ENCODE measurements at places on chromosomes 3 and 15. TPM values are rescaled to one million over a fixed set of nuclear protein-coding genes. Genes with fewer than 3 reads are reported as not detected.

- H3K4me3 ChIP-seq: no peak overlapping the region
- H3K27me3 ChIP-seq: peaks cover 6% of the 10 kb centered on the region
- H3K27ac ChIP-seq: no peak overlapping the region
- H3K4me1 ChIP-seq: no peaks in the 10 kb centered on the region
- no peak for DNase-seq
Observed at GRCh38 chr3:141129541-141130011, 78.4 kb downstream of the SPSB4 start.

DNA sequence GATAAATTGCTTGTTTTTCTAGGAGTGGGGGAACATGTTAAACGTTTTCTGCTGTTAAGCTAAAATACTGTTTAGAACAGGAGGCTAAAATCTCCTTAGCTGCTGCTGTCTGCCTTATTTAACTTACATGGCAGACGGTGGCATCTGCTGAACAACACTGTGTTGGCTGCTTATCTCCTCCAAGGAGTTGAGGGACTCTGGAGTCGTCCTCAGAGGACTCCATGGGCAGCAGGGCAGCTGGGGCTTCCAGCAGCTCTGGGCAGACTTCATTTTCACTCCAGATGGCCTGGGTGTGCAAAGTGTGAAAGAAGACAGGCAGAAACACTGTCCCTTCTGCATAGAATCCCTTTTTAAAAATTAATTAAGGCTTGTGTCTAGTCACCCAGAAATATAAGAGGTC, 52.9 kb upstream of the NUDT16 start:
- H3K36me3 ChIP-seq: no peaks in the 10 kb centered on the region
- no peak overlapping the region for H3K27ac ChIP-seq
- peaks cover 3% of the 10 kb centered on the region for H3K4me1 ChIP-seq
- no peak overlapping the region for H3K4me3 ChIP-seq

DNA sequence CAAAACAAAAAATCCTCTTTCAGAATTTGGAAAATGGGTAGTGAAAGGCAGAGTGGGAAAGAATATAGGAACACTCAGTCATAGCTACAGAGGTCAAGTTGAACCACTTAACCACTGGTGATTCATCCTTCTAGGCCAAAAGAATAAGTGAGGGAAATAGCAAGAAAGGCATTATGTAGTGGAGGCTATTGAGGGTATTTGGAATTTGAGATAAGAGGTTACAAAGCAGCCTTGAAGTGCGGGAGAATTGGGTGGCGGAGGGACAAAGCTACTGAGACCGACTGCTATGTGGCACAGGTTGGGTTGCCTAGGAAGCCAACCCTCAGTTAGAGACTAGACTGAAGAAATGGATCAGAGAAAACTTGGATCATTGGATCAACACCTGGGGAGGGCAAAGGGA, 109.5 kb downstream of the SYNPR start:
- no peak overlapping the region for H3K27ac ChIP-seq
- H3K4me1 ChIP-seq: no peaks in the 10 kb centered on the region
- H3K36me3 ChIP-seq: no peaks in the 10 kb centered on the region
- H3K4me3 ChIP-seq: no peak overlapping the region
- H3K27me3 ChIP-seq: no peaks in the 10 kb centered on the region
- DNase-seq: peak; percentile 5

- H3K36me3 ChIP-seq: no peaks in the 10 kb centered on the region
- no peak overlapping the region for H3K27ac ChIP-seq
- no peak for DNase-seq
- no peak overlapping the region for H3K4me3 ChIP-seq
- peaks cover 16% of the 10 kb centered on the region for H3K4me1 ChIP-seq
Observed at GRCh38 chr15:62998262-62998890, 44.2 kb upstream of the TPM1 start.

ZCWPW2 gene
- total RNA-seq: not detected

- no peak overlapping the region for H3K27ac ChIP-seq
- no peaks in the 10 kb centered on the region for H3K4me1 ChIP-seq
- no peak for DNase-seq
- no peaks in the 10 kb centered on the region for H3K27me3 ChIP-seq
Observed at GRCh38 chr3:83034806-83035703, 1273.6 kb upstream of the GBE1 start.

ALG1L2 gene
- not detected for total RNA-seq

- H3K4me3 ChIP-seq: no peak overlapping the region
- H3K36me3 ChIP-seq: no peaks in the 10 kb centered on the region
- H3K4me1 ChIP-seq: 0 out of 2 replicates have a peak, but pooled peaks cover under 1% of the 10 kb centered on the region
- no peaks in the 10 kb centered on the region for H3K27me3 ChIP-seq
- H3K27ac ChIP-seq: no peak overlapping the region
Observed at GRCh38 chr3:146974001-146974400, 368.9 kb upstream of the PLSCR5 start.

DNA sequence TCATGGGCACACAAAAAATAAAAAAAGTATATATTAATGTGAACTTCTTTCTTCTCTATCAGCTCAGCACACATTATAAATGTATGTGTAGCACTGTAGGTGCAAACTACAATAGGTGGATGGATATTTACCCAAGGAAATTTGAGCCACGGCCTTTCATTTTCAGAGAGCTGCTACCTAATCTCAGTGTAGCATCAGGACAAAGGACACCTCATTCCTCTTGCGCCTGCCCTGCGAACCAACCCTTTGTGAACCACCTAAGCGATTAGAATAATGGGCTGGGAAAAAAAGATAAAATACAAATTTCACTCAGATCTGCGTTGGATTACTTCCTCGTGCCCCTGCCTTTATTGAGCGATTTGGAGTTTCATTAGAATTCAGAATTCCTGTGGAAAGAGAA, 263.2 kb downstream of the NR2F2 start:
- no peaks in the 10 kb centered on the region for H3K4me1 ChIP-seq
- no peak overlapping the region for H3K4me3 ChIP-seq
- H3K36me3 ChIP-seq: no peaks in the 10 kb centered on the region
- DNase-seq: peak; percentile 7
- H3K27me3 ChIP-seq: peaks cover 51% of the 10 kb centered on the region
- H3K27ac ChIP-seq: no peak overlapping the region

ZNF501 gene
- total RNA-seq: not detected

- H3K4me1 ChIP-seq: peaks cover 18% of the 10 kb centered on the region
- no peak overlapping the region for H3K4me3 ChIP-seq
- no peak for DNase-seq
- no peaks in the 10 kb centered on the region for H3K36me3 ChIP-seq
- H3K27me3 ChIP-seq: no peaks in the 10 kb centered on the region
- no peak overlapping the region for H3K27ac ChIP-seq
Observed at GRCh38 chr15:66865622-66866611, 163.9 kb downstream of the SMAD6 start.

- H3K27me3 ChIP-seq: no peaks in the 10 kb centered on the region
- no peak overlapping the region for H3K27ac ChIP-seq
- no peak for DNase-seq
- H3K4me1 ChIP-seq: peaks cover 10% of the 10 kb centered on the region
- H3K36me3 ChIP-seq: no peaks in the 10 kb centered on the region
Observed at GRCh38 chr3:59321881-59322540, 272.2 kb upstream of the CFAP20DC start.

SPATA12 gene
- total RNA-seq: 0.47 TPM

DNA sequence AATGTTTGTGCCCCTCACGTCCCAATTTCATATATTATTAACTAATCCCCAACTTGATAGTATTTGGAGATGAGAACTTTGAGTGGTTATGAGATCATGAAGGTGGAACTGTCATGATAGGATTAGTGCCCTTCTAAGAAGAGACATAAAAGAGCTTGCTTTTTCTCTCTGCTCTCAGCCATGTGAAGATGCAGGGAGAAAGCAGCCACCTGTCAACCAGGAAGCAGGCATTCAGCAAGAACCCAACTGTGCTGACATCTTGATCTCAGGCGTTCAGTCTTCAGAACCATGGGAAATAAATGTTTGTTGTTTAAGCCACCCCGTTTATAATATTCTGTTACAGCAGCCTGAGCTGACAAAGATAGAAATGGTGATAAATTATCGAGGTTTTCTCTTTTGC, 278.7 kb upstream of the KCNMB2 start:
- no peak overlapping the region for H3K27ac ChIP-seq
- no peaks in the 10 kb centered on the region for H3K4me1 ChIP-seq
- no peaks in the 10 kb centered on the region for H3K27me3 ChIP-seq
- no peaks in the 10 kb centered on the region for H3K36me3 ChIP-seq
- H3K4me3 ChIP-seq: no peak overlapping the region
- no peak for DNase-seq

GRCh38 chr3:32340039-32340438, 51.6 kb upstream of the CMTM7 start:
- DNase-seq: peak; percentile 74
- no peaks in the 10 kb centered on the region for H3K4me1 ChIP-seq
- no peaks in the 10 kb centered on the region for H3K27me3 ChIP-seq
- no peak overlapping the region for H3K27ac ChIP-seq
- H3K36me3 ChIP-seq: no peaks in the 10 kb centered on the region

MLH1 gene
- 79.7 TPM for total RNA-seq

DNA sequence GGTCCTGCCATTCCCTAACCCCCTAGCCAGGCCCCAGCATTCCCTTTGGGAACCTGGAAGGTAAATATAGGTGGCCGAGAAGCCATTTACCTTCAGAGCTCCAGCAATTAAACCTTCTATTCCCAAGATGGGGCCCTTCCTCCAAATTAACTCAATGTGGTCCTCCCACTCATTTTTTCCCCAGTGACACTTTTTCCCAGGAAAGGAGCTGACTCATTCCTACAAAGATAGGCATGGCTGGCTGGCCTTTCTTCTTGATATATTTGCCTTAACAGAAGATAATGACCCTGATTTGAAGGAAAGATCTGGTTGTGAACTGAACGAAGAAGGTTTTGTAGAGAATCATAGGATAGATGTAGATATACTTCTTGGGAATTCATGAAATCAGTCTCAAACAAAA, 279.0 kb upstream of the VEPH1 start:
- DNase-seq: peak; percentile 13
- no peaks in the 10 kb centered on the region for H3K36me3 ChIP-seq
- no peaks in the 10 kb centered on the region for H3K27me3 ChIP-seq
- no peak overlapping the region for H3K4me3 ChIP-seq

DNA sequence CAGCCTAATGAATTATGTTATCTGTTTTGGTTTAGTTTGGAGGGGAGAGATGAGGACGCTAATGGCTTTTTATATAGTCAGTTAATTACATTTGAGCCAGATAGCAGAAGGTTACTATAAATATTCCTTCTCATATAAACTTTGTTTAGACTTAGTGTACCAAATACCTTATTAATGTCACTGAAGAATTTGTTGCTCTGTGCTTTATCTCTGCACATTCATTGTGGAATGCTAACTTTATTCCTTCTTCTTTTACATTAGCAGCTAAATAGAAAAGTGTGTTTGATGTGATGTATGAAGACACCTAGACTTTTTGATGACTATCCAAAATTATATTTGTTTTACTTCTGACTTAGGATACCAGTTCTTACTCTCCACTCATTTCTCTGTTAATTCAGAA, 105.2 kb downstream of the EPHA3 start:
- no peak for DNase-seq
- H3K27ac ChIP-seq: no peak overlapping the region
- H3K27me3 ChIP-seq: peaks cover 13% of the 10 kb centered on the region
- H3K4me1 ChIP-seq: no peaks in the 10 kb centered on the region

GRCh38 chr3:141725036-141725435, 13.1 kb upstream of the RNF7 start:
- H3K4me3 ChIP-seq: no peak overlapping the region
- no peaks in the 10 kb centered on the region for H3K36me3 ChIP-seq
- H3K27ac ChIP-seq: no peak overlapping the region
- no peak for DNase-seq

GRCh38 chr3:164018500-164018899, 1059.8 kb downstream of the SI start:
- H3K4me1 ChIP-seq: no peaks in the 10 kb centered on the region
- DNase-seq: no peak
- H3K4me3 ChIP-seq: no peak overlapping the region

CHCHD6 gene
- 33.0 TPM for total RNA-seq

- H3K4me3 ChIP-seq: no peak overlapping the region
- H3K36me3 ChIP-seq: no peaks in the 10 kb centered on the region
- H3K4me1 ChIP-seq: no peaks in the 10 kb centered on the region
Observed at GRCh38 chr3:6791161-6791560, 69.8 kb upstream of the GRM7 start.

DNA sequence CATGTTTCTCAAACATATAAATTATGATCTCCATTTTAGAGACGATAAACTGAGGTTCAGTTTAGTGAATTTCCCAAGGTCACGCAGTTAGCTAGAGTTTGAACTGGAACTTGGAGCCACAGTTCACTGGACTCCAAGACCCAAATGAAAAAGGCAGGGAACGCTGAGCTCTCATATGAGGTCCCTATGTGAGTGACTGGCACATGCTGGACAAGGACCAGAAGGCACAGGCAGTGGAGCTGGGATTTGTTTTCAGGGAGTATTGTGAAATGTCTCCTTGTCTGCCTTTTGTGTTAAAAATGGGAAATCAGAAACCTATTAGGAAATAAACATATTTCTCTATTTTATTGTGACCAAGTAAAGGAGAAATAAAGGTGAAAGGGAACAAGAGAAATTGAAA, 63.5 kb downstream of the MESD start:
- H3K36me3 ChIP-seq: no peaks in the 10 kb centered on the region
- peaks cover 7% of the 10 kb centered on the region for H3K4me1 ChIP-seq

- no peak overlapping the region for H3K4me3 ChIP-seq
- H3K4me1 ChIP-seq: peaks cover 63% of the 10 kb centered on the region
- H3K27ac ChIP-seq: no peak overlapping the region
- no peak for DNase-seq
Observed at GRCh38 chr15:52291204-52291603, 4.4 kb downstream of the MYO5C start.

SOX2 gene
- not detected for total RNA-seq

TUSC7 gene
- total RNA-seq: not detected

SLC38A3 gene
- total RNA-seq: 3.3 TPM

DNA sequence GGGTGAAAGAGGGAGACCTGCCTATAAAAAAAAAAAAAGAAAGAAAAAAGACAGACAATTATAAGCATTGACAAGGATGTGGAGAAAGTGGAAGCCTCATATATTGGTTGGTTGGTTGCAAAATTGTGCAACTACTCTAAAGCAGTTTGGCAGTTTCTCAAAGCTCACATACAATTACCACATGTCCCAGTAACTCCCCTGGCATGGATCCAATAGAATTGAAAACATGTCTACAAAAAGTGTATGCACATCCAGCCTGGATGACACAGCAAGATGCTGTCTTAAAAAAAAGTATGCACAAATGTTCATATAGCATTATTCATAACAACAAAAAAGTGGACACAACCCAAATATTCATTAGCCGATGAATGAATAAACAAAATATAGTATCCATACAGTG, 19.5 kb downstream of the SETMAR start:
- DNase-seq: peak; percentile 38
- no peaks in the 10 kb centered on the region for H3K27me3 ChIP-seq
- no peaks in the 10 kb centered on the region for H3K4me1 ChIP-seq
- no peak overlapping the region for H3K4me3 ChIP-seq
- no peaks in the 10 kb centered on the region for H3K36me3 ChIP-seq
- no peak overlapping the region for H3K27ac ChIP-seq

PTX3 gene
- 27.3 TPM for total RNA-seq

C3orf38 gene
- 15.7 TPM for total RNA-seq
